G401 (cell line): ENCODE measurements at places on chromosomes 2 and 18. TPM values are rescaled to one million over a fixed set of nuclear protein-coding genes. Genes with fewer than 3 reads are reported as not detected.

DNA sequence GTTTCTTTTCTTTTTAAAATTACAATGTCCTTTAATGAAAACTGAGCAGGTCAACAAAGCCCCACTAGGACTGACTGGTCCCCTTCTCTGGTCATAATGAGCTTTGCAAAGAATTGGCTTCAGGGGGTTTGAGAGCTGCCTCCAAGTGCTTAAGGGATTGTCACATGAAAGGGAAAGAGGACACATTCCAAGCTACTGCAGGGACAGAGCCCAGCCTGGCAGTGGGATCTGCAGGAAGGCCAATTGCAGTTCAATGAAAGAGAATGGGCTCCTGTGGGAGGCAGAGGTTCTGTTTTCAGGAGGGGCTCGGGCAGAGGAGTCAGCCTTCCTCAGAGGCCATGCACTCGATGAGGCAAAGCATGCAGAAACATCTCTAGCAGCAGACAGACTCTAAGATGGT lies 84.1 kb upstream of the ACKR3 start:
- no peak for DNase-seq

The THOC1 gene
- total RNA-seq, result 46.2 and 63.2 TPM in 2 replicates

DNA sequence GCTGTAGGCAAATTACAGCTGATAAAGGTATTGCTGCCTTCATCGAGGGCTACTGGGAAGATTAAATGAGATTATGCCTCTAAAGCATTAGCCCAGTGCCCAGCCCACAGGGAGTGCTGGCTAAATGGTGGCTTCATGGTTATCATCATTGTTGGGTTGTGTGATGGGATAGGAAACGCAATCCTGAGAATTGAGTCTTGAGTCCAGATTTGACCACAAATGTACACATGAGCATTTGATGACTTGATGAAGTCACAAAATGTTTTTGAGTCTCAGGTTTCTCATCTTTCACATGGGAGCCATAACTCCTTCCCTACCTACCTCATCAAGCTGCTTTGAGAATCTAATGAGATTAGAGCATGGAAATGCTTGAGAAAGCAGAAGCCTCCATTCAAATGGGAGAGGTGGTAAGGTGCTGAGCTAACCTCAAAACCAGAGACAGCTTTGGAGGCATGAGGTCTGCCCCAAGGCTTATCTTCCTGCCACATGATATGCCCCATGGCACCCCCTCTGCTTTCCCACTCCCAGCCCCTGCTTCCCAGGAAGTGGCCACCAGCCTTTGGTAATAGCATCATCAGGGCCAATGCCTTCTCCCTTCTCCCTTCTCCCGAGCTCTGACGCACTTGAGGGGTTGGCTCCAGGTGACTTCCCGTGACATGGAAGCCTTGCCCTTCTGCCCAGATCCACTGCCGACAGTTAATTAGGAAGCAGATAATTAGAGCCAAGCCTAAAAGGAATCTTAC lies 149.4 kb upstream of the EPAS1 start:
- no peak for DNase-seq

The KRTCAP3 gene
- not detected in 2 replicates for total RNA-seq

DNA sequence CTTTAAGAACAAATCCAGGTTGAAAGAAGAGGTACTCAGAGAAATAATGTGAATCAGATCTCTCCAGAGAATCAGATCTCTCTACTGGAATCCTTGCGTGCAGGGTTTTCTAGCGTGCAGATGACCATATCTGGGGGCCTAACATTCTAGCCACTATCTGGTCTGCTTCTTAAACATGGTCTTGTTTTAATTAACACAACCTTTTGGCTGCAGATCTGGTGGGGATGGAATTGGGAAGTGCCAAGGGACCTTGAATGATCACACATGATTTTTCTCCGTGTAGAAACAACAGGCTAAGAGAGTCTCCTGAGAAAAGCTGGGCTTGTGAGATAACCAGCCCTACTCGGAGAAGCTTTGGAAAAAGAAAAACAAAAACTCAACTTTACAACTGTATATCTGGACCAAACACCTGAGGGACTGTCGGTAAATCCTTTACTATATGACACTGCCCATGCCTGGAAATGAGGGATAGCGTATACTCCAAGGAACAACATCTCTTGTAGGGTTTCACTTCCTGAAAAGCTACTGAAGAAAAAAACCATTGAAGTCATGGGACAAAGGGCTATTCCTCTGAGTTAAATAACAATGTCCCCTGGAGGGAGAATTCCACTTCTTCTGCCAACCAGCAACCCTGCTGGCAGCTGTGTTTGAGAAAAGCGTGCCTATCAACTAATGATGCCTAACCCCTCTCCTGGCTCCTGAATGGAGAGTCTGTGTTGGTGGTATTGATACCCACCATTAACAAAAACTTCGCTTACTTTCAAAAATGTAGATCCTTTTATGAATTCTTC lies 171.0 kb upstream of the REV1 start:
- no peak for DNase-seq

DNA sequence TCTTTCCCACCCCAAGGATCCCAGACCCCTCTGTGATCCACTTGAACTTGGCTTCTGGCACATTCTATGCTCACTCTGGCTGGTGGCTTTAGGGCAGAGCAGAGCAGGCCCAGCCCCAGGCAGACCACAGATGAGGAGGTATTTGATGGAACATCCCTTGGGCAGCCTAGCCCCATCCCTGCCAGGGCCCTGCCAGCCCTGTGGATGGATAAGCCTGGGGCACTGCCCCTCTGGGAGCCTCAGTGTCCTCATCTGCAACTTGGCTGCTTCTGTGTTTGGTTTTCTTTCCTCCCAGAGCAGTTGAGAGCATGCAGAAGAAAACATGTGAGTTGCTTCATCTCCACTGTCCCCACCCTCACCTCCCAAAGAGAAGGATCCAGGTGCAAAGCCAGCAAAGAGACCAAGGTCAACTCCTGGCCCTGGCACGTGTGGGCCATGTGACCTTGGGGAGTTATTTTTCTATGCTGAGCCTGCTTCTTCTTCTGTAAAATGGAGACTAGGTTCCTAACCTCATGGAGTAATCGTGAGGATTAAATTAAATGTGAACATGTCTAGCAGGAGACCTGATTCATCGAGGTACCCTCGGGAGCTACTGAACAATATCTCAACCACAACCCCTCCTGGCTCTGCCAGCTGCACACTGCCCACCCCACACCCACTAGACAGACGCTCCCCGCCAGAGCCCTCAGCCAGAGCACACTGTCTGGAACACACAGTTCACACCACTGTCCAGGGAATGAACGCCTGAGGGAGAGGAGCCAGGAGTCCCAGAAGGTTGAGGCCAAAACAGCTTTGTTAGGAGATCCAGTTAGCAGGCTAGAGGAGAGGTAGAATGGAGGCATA lies 14.6 kb upstream of the TNS1 start:
- no peak for DNase-seq

- DNase-seq, result no peak
Observed at GRCh38 chr18:40420675-40421074, 1534.4 kb upstream of the PIK3C3 start.

- peak; percentile 90 for DNase-seq
Observed at GRCh38 chr18:25503567-25504081, 151.7 kb upstream of the ZNF521 start.

DNA sequence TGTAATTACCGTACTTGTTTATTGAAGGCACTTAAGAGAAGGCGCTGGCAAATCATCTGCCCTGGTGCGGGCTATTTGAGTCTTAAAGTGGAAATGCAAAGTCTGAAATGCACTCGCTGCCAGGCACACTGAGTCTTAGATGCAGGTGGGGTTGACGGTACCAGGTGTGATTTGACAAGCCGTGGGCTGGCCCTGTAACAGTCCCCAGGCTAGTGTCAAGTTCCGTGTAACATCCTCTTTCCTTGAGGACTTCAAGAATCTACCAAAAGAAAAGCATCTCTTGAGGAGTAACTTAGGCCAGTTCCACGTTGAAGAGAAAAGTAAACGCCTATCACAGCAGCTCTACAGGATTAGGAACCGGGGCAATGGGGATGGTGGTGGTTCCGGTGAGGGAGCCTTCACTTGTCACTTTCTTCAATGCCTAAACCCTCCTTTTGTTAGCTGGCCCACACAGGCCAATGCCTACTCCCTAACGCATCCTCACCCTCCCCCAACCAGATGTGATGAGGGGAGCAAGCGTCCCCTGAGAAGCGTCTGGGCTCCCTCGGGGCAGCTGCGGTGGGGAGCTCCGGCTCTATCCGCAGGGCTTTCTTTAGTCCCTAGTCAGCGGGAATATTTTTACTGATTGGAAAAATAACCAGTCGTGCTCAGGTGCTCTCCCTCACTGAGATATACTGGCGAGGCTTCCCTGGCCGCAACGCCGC lies 1.5 kb upstream of the UGP2 start:
- DNase-seq, result no peak

The INPP5D gene
- total RNA-seq, result 1.3 and 5.1 TPM in 2 replicates

GRCh38 chr2:63422556-63422955 lies 165.7 kb downstream of the WDPCP start:
- DNase-seq, result no peak

The ZAP70 gene
- not detected in 2 replicates for total RNA-seq

The DYNAP gene
- total RNA-seq, result not detected in 2 replicates

GRCh38 chr2:168587307-168587706 lies 131.2 kb downstream of the CERS6 start:
- DNase-seq, result no peak

The ALKAL2 gene
- total RNA-seq, result not detected in 2 replicates

- no peak for DNase-seq
Observed at GRCh38 chr18:49177812-49178211, 227.0 kb upstream of the SMAD7 start.

- DNase-seq, result peak; percentile 65
Observed at GRCh38 chr2:177604271-177605065, 211.9 kb downstream of the AGPS start.

GRCh38 chr2:231621051-231621879 lies 28.6 kb downstream of the TEX44 start:
- peak; percentile 70 for DNase-seq

- DNase-seq, result no peak
Observed at GRCh38 chr2:238895361-238895882, 47.5 kb downstream of the TWIST2 start.

The DTNB gene
- total RNA-seq, result 10.4 and 21.2 TPM in 2 replicates

- peak; percentile 2 for DNase-seq
Observed at GRCh38 chr2:241123816-241124536, 21.9 kb upstream of the MTERF4 start.

The HOXD13 gene
- 0.43 TPM in 1 of 2 replicates, not detected in the other for total RNA-seq

GRCh38 chr18:10524507-10525370 lies 1.1 kb upstream of the NAPG start:
- DNase-seq, result no peak

- no peak for DNase-seq
Observed at GRCh38 chr2:96789245-96789617, 26.8 kb upstream of the CNNM3 start.

The TMSB10 gene
- 1,848 and 2,842 TPM in 2 replicates for total RNA-seq

The HOXD8 gene
- 4.1 and 4.2 TPM in 2 replicates for total RNA-seq

The TSGA10 gene
- total RNA-seq, result 1.8 and 5.8 TPM in 2 replicates

DNA sequence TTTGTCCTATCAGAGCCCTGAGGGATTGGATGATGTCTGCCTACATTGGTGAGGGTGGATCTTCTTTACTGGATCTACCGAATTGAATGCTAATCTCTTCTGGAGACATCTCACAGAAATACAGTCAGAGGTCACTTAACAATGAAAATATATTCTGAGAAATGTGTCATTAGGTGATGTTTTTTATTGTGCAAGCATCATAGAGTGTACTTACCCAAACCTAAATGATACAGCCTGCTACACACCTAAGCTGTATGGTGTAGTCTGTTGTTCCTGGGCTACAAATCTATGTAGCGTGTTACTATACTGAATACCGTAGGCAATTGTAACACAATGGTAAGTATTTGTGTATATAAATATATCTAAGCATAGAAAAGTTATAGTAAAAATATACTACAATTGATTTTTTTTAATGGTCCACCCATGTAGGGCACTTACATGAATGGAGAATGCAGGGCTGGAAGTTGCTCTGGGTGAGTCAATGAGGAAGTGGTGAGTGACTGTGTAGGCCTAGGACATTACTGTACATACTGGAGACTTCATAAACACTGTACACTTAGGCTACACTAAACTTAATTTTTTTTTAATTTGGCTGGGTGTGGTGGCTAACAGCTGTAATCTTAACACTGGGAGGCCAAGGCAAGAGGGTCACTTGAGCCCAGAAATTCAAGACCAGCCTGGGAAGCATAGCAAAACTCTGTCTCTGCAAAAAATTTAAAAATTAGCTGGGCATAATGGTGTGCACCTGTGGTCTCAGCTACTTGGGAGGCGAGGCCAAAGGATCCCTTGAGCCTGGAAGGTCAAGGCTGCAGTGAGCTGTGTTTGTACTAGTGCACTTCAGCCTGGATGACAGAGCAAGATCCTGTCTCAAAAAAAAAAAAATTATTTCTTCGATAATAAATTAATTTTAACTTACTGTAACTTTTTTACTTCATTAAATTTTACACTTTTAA lies 226.3 kb upstream of the UBE2E3 start:
- DNase-seq, result no peak

DNA sequence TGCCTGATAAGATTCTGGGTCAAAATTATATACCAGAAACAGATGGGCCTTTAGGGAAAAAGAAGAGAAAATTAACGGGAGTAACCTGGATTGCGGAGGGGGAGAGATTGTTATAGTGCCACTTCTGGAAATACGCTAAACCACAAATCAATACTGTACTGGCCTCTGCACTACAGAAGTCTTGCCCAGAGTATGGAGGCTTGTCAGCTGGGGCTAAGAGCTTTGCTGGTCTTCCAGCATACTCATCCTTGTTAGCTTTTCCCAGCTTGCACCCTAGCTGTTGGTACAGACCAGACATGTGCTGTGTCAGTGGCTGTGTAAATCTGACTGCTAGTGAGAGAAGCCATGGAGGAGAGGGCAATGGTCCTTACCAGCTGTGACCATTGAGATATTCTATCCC lies 8.9 kb downstream of the AGBL5 start:
- no peak for DNase-seq

The ALK gene
- not detected in 2 replicates for total RNA-seq

GRCh38 chr18:41226911-41227310 lies 728.1 kb upstream of the PIK3C3 start:
- no peak for DNase-seq

The FAM228A gene
- total RNA-seq, result 0.18 TPM in 1 of 2 replicates, not detected in the other

DNA sequence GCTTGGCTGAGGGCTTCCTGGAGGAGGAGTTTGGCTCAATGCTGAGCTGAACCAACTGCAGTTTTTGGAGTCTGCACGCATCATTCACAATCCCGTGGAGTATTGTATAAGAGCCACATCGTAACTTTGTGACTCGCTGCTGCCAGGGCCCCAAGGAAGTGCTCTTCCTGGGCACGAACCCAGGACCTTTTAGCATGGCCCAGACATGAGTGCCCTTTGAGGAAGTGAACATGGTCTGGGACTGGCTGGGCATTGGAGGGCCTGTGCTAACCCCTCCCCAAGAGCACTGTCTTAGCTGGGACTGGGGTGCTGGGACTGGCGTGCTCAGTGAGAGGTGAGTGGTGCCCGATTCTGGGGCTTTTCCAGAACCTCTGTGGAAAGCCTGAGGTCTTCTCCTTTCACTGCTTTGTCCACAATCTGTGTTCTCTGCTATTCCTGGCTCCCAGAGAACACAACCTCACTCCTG lies 88.6 kb downstream of the LIPG start:
- DNase-seq, result no peak

The MXD1 gene
- 4.8 and 5.2 TPM in 2 replicates for total RNA-seq

The PARD6G gene
- total RNA-seq, result 8.3 and 9.2 TPM in 2 replicates

DNA sequence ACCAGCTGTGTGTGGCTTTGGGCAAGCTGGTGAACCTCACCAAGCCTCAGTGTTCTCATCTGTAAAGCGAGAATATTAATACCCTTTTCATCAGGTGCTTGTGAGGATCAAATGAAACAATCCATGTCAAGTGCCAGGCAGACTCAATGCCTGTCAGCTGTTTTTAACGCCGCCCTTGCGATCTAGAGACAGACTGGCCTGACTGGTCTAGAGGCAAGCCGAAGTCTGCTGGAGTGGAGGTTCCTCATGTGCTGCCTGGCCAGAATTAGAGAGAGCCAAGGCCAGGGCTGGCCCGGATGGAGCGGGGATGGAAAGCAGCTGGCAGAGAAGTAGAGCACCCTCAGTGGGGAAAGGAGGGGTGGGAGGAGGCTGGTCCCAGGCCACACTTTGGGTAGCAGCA lies 74.5 kb upstream of the B3GNT7 start:
- DNase-seq, result no peak

The TCF23 gene
- total RNA-seq, result not detected in 2 replicates
